ENCODE measurements at places on chromosomes 13 and 19.

- no peak for DNase-seq
Measured at GRCh38 chr19:19300613-19301012, 19.7 kb downstream of the SUGP1 start.

DNA sequence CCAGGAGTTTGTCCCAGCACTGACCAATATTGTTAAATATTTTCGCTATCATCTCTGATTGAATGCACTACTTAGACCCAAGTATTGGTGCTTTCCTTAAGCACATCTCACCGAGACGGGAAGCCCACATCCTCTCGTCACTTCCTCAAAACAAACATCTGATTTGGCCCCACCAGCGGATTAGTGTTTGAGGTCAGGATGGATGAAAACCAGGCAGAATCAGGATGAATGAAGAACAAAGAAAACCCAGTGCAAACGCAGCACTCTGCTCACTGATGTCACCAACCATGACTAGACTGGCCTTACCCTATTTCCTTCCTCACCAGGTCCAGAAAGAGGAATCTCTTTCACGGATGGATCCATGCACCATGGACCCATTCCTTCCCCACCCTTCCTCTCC is 6.0 kb downstream of the PLAUR start:
- DNase-seq = no peak

GRCh38 chr19:42129399-42130253 is 2.6 kb downstream of the POU2F2 start:
- no peak for DNase-seq

GRCh38 chr19:35457173-35457572 is 9.1 kb downstream of the FFAR2 start:
- DNase-seq = no peak

- DNase-seq = no peak
Measured at GRCh38 chr13:93244141-93244917, 17.7 kb downstream of the GPC6 start.
